ENCODE measurements at places on chromosomes 16 and 17.
A peak's percentile ranks its signal among the peaks of the same experiment; 100 is the strongest.

GRCh38 chr16:27967169-27967568 lies 96.3 kb downstream of the GSG1L start:
- no peak for DNase-seq

DNA sequence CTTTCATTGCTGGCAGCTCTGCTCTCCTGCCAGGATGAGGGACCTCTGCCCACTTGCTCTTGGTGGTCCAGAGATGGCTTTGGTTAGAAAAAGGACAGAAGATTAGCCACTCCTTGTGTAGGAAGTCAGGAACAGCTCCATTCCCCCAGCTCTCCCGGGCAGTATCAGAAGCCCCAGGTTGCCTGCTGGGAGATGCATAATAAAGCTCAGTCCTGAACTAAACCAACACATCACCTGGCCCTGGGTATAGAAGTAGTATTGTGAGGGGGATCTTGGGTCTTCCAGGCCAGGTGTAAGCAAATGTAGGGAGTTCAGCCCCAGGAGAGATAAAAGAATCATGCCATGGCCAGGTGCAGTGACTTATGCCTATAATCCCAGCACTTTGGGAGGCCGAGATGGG lies 52.4 kb downstream of the NEUROD2 start:
- no peak for DNase-seq

- peak; percentile 9 for DNase-seq
Observed at GRCh38 chr17:36525888-36526287, 8.8 kb downstream of the MYO19 start.

DNA sequence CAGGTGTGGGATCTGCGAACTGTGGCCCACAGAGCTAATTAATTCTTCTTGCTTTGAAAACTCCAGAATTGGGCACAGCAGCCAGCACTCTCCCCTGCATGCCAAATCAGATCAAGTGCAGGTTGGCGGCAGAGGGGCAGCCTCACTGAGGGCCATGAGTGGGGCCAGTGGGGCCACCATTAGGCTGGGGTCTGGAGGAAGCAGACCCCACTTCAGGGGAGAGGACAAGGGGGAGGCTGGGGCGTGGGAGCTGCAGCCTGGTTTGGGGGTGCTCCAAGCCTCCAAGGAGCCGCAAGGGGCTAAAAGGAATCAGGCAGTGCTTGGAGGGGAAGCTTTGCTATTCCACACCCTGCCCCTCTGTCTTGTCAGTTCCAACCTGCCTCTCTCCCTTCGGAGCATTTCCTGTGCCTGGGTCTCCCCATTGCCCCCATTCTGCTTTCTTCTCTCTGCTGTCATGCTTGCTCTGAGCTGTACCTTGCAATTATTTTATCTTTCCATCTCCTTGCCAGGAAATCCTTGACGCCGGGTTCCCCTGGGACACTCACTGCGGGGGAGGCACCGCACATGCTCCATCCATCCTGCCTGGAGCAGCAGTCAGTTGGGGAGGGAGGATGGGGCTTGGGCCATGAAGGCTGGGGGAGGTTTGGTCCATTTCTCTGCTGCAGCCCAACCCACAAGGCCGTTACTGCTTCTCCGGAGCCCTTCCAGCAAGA lies 3.3 kb upstream of the ABCC3 start:
- no peak for DNase-seq

DNA sequence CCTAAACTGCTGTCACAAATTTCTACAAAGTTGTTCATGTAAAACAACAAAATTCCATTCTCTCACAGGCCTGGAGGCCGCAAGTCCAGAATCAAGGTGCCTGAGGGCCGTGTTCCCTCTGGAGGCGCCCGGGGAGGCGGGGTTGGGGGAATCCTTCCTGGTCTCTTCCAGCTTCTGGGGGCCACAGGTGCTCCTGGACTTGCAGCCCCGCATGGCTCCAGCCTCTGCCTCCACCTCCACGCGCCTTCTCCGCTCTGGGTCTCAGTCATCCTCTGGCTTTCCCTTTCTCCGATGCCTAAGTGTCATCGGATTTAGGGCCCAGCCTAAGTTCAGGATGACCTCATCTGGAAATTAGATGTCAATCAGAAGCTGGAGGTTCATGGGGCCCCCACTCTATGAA lies 28.6 kb upstream of the BAHCC1 start:
- DNase-seq: no peak

- no peak for DNase-seq
Observed at GRCh38 chr16:70594569-70594968, 51.8 kb upstream of the IL34 start.
